AG09309 (cell line): ENCODE measurements at places on chromosomes 12 and 14.

DNA sequence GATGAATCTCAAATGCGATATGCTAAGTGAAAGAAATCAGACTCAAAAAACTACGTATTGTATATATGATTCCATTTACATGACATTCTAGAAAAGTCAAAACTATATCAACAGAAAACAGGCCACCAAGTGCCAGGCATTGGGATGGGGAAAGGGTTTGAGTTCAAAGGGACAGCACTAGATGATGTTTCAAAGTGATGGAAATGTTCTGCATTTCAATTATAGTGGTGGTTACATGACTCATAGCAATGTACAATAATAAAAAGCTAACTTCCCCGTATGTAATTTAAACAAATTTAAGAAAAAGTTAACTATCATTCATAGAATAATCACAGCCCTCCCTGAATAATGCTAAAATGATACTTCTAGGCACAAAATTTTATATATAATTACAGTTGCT lies 13.5 kb downstream of the HECTD1 start:
- DNase-seq = no peak

DNA sequence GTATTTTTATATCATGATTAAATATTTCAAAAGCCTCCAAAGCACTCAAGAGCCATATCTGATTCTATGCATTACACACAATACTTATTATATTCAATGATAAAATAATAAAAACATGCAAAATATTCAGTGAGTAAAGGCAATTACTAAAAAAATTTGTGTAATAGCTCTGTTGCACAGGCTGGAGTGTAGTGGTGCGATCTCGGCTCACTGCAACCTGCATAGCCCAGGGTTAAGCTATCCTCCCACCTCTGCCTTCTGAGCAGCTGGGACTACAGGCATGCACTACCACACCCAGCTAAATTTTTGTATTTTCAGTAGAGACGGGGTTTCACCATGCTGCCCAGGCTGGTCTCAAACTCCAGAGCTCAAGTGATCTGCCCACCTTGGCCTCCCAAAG lies 45.4 kb downstream of the SBNO1 start:
- no peak for DNase-seq

DNA sequence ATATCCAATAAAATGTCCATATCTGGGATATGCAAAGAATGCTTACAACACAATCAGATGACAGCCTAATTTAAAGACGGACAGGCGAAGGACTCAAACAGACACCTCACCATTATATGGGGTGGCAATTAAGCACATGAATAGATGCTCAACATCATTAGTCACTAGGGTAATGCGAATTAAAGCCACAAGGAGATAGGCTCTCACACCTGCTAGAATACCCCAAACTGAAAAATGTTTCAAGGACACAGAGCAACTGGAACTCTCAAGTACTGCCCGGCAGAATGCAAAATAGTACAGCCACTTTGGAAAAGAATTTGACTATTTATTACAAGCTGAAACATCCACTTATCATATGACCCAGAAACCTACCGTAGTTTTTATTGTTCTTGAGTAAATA lies 42.9 kb downstream of the FERMT2 start:
- no peak for DNase-seq

- no peak for DNase-seq
Observed at GRCh38 chr14:101977311-101978071, 13.1 kb downstream of the DYNC1H1 start.

- DNase-seq = no peak
Observed at GRCh38 chr14:63496837-63497400, 46.3 kb downstream of the PPP2R5E start.

- no peak for DNase-seq
Observed at GRCh38 chr12:83958997-83959396, 953.6 kb downstream of the SLC6A15 start.

DNA sequence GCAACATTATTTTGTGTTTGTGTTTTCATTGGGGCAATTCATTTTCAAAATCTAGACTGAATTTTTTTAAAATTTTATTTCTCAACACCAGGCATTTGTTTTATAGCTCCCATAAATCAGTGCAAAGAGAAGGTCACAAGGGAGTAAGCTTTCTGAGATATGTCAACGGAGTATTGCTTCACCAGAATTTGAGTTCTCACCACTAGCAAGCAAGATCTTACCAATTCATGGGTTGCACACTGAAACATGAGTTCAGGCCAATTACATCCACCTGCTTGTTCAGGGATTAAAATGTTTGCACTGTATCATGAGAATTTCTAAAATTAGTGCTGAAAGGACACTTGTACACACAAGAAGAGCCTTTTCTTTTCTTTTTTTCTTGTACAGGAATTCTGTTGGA lies 121.9 kb downstream of the CAND1 start:
- DNase-seq = no peak

DNA sequence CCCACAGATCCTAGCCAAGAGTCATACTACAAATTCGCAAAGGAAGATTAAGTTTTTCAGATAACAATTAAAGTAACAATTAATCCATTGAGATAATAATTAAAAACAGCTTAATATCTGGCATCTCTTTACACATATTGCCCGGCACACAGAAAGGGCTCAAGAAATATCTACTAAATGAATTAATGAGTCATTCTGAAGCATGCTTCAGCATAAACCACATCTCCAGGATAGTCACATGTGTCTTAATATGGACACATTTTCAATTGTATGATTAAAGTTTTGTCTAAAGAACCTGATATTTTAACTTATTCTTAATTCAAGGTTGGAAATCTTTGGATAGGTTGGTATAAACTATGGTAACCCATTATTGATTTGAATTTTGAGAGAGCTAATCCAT lies 9.6 kb downstream of the ITPR2 start:
- no peak for DNase-seq

GRCh38 chr12:10900530-10900929 lies 8.8 kb downstream of the TAS2R13 start:
- no peak for DNase-seq

DNA sequence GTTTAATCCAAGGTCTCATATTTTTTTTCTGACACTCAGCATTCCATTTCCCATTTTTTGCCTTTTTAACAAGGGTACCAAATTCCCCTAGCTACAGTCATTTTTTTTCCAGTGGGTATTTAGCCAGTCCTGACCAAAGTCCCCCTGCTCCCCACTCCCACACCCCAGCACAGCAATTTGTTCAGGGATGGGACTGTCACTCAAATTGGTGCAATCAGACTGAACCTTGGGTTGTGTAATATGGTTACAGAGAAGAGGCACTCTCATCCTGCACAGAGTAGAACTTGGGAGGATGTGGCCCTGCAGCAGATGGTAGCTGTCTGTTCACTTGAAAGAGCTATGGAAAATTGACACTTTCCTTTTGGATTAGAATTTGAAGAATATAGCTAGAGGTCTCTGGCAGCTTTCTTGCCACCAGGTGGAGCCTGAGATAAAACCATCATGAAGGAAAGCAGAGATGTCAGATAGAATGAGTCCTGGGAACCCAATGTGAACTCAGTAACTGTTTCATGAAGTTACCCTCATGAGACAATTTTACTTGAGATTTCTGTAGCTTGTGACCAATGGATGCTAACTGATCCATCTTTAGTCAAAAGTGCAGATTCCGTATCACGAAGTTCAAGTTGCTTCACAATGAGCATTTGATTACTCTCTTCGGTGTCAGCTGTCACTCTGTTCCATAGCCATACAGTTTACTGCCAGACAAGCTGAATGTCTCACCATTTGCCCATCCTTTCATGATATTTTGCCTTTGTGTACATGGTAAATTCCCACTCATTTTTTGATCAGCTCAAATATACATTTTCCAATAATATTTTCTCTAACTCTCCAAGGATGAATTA lies 394.0 kb upstream of the SYT1 start:
- DNase-seq = peak; percentile 20

DNA sequence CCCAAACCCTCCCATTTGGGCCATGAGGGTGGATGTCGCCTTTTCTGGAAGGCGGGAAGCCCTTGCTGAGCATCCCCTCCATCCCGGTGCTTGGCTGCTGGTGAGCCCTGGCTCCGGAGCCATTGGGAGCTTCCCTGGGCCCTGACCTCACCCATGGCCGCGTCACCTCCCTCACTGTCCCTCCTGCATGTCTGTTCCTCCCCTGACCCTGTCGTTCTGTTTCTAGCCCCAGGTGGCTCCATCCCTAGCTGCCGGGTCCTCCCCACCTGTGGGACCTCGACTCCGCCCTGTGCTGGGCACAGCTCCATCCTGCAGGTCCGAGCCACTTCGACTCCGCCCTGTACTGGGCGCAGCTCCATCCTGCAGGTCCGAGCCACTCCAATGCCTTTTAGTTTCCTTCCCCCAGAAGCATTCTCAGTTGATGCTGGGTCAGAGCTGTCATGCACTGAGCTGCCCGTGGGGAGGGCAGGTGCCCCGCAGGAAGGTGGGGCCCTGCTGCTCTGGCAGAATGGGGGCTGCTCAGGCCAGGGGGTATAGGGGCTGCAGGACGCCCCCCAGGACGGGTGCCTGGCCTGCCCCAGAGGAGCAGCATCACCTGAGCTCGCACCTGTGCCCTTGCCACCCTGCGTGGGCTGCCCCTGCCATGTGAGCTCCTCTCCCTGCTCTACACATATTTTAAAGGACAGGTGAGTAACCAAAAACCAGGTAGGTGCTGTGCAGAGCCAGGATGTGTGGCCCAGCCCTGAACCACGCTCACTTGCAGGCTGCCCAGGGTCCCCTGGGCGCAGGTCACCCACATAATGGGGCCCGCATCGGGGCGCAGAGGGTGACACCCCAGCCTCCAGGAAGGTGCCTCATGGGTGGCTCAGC lies 19.0 kb downstream of the NOC4L start:
- no peak for DNase-seq

GRCh38 chr12:69620077-69620476 lies 9.4 kb upstream of the LRRC10 start:
- no peak for DNase-seq
